Vagina (tissue), 2 donors: ENCODE measurements at places on chromosomes 1 and 21. TPM values are rescaled to one million over a fixed set of nuclear protein-coding genes. Genes with fewer than 3 reads are reported as not detected.

DNA sequence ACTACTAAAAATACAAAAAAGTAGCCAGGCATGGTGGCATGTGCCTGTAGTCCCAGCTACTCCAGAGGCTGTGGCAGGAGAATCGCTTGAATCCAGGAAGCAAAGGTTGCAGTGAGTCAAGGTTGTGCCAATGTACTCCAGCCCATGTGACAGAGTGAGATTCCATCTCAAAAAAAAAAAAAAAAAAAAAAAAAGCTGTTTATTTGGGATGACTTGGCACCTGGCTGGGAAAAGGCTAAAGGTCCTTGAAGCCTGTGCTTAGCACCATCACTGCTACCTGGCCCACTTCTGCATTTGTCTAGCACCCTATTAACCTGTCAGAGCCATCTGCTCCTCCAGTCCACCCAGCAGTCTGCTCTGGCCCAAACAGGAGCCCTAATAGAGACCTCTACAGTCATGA lies 25.0 kb downstream of the PRDX6 start:
- DNase-seq: no peak

- DNase-seq: no peak
These were observed 1.7 kb downstream of the KRTAP10-3 start for GRCh38 chr21:44556879-44557278.

GRCh38 chr1:213244664-213245091 lies 193.6 kb downstream of the RPS6KC1 start:
- no peak for DNase-seq

- DNase-seq: no peak
These were observed 15.0 kb upstream of the FAM131C start for GRCh38 chr1:16088351-16088911.

DNA sequence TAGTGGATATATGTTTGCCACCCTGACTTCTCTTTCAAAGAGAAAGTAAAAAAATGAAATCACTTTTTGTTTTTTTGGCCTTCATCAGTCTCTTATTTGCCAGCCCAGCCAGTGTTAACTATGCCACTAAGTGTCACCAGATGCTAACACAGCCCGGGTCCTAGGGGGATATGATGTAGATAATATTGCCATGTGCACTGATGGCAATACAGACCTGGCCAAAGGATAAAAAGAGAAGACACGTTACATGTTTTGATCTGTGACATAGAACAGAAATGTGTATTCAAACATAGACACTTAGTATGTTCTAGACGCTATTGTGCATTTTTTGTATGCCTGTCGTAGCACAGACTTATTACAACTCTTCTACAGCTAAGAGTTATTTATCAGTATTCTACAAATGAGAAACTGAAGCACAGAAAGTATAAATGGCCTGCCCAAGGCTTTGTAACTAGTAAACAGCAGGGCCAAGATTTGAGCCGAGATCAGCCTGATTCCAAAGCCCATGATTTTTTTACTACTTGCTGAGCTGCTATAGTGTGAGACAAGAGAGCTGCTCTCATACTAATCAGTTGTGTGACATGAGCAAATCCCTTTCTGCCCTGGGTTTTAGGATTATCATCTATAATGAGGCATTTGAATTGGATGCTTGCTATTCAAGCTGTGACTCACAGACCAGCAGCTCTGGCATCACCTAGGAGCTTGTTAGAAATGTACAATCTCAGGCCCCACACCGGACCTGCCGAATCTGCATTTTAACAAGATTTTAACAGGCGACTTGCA lies 6.3 kb downstream of the LRRC53 start:
- DNase-seq: no peak

DNA sequence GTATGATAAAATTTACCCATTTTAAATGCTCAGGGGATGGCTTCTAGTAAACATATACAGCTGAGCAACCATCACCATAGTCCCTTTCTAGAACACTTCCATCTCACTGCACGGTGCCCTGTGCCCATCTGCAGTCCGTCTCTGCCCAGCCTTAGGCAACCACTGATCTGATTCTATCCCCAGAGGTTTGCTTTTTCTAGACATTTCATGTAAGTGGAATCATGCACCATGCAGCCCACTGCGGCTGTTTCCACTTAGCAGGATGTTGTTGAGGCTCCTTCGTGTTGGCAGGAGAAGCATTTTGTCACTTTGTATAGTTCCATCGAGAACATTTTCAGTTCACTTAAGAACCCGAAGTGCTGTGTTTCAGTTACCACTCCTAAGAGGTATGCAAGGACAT lies 27.8 kb upstream of the VAMP3 start:
- no peak for DNase-seq

GRCh38 chr1:9890224-9890731 lies 19.8 kb downstream of the CTNNBIP1 start:
- no peak for DNase-seq

DNA sequence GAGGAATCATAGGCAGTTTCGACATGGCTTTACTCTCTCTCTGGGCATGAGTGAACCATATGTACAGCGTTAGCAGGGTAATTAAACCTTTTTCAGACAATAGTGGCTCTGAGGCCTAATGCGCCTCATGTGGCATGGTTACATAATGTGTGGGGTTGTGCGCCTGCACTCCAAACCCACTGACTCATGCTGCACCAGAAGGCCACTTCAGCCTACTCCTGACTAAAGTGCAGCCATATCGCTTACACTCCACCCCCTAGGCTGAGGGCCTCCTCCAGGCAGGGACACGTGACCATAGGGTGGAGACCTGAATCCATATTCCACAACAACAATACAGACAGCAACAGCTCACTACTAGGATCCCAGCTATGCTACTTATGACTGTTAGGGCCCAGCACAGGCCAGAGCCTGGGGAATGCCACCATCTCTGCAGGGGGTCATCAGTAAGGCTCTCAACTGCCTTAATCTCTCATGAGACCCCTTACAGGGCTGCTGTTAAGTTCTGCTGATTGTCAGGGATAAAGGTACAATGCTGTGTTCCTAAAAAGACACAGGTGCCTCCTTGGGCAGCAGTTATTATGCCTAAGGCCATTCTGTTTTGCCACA lies 13.4 kb upstream of the ODF2L start:
- no peak for DNase-seq

GRCh38 chr1:240426051-240426450 lies 185.9 kb downstream of the GREM2 start:
- no peak for DNase-seq

DNA sequence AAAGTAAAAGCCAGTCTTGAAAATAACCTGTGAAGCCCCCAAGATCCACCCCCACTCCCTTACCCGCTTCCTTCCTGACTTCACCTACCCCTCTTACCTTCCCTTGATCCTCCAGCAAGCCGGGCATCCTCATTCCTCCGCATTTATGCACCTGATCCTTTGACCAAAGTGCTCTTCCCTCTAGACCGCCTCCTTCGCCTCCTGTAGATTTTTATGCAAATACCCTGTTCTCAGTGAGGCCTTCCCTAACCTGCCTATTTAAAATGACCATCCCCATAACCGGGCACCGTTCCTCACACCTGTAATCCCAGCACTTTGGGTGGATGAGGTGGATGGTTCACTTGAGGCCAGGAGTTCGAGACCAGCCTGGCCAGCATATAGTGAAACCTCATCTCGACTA lies 1.1 kb upstream of the NENF start:
- DNase-seq: no peak

- no peak for DNase-seq
These were observed 376.3 kb upstream of the C1orf87 start for GRCh38 chr1:60449876-60450275.

DNA sequence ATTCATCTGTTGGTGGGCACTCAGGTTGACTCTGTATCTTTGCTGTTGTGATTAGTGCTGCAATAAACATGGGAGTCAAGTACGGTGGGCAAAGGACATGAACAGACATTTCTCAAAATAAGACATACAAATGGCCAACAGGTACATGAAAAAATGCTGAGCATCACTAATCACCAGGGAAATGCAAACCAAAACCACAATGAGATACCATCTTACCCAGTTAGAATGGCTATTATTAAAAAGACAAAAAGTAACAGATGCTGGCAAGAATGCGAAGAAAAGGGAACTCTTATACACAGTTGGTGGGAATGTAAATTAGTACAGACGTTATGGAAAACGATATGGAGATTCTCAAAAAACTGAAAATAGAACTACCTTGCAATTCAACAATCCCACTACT lies 98.9 kb downstream of the TMEM53 start:
- no peak for DNase-seq

DNA sequence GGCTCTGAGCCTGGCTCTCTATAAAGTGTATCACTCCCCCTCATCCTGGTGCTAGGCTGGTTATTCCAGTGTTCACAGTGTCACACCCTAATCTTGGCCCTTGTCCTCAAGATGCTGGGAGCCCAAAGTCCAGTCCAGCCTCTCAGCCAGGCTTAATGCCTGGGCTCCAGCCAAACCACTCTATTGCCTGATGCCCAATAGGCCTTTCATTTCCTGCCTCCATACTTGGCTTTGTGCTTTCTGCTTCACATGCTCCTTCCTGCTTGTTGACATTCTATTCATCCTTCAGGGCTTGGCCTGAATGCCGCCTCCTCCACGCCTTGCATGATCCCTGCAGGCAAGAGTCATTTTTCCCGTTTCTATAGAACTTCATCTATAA lies 1.7 kb downstream of the KLHDC8A start:
- no peak for DNase-seq

GRCh38 chr1:30914931-30915330 lies 6.4 kb upstream of the SDC3 start:
- DNase-seq: no peak

DNA sequence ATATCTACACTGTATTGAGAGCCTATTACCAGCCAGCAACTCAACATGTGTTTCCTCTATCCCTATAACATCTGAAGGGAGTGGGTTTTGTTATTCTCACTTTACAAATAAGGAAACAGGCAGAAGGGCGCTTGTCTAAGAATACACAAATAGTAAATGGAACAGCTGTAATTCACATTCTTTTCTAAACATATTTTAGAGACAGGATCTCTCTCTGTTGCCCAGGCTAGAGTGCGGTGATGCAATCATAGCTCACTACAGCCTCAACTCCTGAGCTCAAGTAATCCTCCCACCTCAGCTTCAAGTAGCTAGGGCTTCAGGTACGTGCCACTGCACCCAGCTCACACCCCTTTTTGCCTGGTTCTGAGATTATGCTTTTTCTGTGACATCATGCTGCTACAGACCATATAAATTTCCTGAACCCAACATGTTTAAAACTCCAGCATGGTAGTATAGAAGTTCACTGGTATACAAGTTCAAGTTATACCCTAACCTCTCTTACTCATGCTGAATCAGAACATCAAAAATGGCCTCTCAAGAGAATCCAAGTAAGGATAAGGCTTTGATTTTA lies 8.6 kb upstream of the TACSTD2 start:
- DNase-seq: no peak

DNA sequence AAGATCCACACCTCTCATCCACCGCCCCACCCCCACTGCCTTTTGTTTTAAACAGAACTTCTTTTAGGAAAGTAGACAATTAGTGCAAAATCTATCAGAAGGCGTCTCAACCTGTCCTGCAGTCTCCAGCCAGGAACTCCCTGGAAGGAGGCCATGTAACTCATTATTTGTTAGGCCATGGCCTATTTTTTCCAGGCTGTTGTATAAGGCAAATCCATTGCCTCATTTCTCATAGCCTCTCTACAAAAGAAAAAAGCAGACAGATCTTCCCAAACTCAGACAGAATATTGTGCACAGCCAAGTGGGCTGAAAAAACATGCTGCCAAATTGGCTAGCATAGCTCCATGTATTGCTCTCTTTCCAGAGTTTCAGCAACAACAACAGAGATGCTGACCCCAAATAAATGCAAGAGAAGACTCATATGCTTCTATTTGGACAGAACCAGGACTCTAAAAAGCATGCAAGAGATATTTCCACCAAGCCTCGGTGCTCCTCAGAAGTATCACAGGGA lies 770.7 kb upstream of the CXADR start:
- peak; percentile 90 for DNase-seq

- DNase-seq: no peak
These were observed 17.8 kb downstream of the ABCG1 start for GRCh38 chr21:42236693-42237092.

ILF2 gene
- 85.4 TPM for total RNA-seq

NGF gene
- total RNA-seq: 2.7 TPM

L1TD1 gene
- total RNA-seq: not detected

FMO3 gene
- total RNA-seq: 0.98 TPM

NMNAT2 gene
- 1.7 TPM for total RNA-seq
